Occipital lobe (tissue), 3 donors: ENCODE measurements at places on chromosomes 3 and 15. TPM values are rescaled to one million over a fixed set of nuclear protein-coding genes. Genes with fewer than 3 reads are reported as not detected.

The KBTBD13 gene
- not detected for total RNA-seq

The SNX22 gene
- total RNA-seq = 14.5 TPM

The BCHE gene
- total RNA-seq = 15.1 TPM

GRCh38 chr15:64016257-64016656 lies 30.0 kb downstream of the DAPK2 start:
- DNase-seq = no peak

DNA sequence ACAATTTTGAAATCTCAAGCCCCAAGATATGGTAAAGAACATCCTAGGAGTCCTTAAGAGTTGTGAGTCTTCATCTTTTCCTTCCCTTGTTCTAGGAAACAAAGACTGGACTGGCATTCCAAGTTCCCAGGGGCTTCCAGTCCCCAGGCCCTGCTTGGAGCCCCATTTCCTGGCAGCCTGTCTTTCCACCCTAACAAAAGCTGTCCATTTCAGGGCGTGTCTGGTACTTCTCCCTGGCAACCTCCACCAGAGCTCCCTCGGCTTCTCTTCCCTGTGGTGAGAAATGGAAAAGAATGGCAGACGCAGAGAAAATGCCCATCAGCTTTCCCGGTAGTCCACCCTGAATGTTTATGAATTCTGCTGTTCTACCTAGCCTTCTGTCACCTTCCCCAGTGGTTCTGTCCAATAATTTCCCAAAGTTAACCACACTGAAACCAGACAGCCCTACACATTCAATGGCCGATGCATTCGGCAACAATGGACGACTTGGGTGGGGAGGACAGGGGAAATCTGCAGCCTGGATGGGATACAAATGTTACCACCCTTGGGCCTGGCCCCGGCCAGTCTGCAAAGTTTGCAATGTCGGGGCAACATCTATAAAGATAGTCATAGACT lies 6.8 kb downstream of the RAB6B start:
- no peak for DNase-seq

- no peak for DNase-seq
Observed at GRCh38 chr15:98668566-98669308, 20.4 kb downstream of the IGF1R start.
